ENCODE measurements at places on chromosomes 1 and 21.
A peak's percentile ranks its signal among the peaks of the same experiment; 100 is the strongest.

- DNase-seq: peak; percentile 69
These were observed 49.7 kb downstream of the APP start for GRCh38 chr21:26120828-26121227.

- DNase-seq: no peak
These were observed 1.3 kb downstream of the WLS start for GRCh38 chr1:68230901-68231626.

GRCh38 chr1:219179293-219179692 lies 5.6 kb downstream of the LYPLAL1 start:
- DNase-seq: peak; percentile 67

- DNase-seq: peak; percentile 9
These were observed 932 bp upstream of the FCRLA start for GRCh38 chr1:161706113-161706481.

- no peak for DNase-seq
These were observed 372.6 kb downstream of the RPS6KC1 start for GRCh38 chr1:213423605-213424004.

DNA sequence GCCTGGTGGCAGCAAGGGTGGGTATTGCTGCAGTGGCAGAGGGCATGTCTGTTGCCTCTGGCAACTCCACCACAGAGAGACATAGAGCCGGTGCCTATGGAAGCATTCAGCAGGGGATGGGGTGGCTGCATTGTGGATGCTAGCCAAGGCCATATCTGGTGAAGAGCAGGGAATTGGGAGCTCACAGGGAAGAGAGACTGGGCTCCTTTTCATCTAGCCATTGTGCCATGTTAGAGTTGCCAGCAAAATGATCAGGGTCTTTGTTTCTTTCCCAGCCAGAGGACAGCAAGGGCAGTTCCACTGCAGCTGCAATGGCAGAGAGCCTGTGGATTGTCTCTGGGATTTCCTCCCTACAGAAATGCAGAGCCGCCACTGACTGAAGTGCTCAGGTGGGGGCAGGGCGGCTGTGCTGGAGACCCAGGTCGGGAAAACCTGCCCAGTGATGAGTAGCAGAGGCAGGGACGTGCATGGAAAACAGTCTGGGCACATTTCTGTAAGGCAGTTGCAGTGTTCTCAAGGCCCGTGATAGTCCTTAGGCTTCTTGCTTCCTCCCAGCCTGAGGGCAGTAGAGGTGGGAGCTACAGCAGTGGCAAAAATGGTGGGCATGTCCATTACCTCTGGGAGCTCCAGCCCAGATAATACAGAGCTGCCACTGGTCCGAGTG lies 40.2 kb upstream of the CYP4X1 start:
- DNase-seq: no peak

DNA sequence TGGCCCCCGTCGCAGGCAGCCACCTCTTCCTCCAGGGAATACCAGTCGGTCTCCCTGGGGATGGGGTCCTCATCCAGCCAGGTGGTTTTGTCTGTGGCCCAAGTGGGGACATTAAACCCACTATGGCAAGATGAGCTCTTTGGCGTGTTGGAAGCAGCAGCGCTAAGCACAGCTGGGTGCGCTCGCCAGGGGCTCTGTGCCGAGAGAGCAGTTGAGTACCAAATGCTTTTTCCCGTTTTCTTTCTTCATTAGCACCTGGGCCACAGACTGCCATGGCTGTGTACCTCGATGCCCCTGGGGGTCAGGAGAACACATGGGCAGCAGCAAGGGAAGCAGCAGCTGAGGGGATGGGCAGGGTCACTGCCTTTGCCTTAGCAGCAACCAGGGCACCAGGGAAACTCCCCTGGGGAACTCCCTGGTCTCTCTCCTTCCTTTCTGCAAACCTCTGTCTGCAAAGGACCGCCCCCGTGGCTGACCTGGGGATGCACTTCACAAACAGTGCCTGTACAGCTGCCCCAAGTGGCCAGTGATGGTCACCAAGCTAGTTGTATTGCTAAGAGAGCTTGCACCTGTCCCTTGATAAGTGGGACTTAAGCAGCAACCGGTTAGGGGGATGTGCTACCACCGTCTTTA lies 31.1 kb downstream of the EDARADD start:
- DNase-seq: no peak

GRCh38 chr1:179591253-179591591 lies 410 bp upstream of the TDRD5 start:
- DNase-seq: no peak

DNA sequence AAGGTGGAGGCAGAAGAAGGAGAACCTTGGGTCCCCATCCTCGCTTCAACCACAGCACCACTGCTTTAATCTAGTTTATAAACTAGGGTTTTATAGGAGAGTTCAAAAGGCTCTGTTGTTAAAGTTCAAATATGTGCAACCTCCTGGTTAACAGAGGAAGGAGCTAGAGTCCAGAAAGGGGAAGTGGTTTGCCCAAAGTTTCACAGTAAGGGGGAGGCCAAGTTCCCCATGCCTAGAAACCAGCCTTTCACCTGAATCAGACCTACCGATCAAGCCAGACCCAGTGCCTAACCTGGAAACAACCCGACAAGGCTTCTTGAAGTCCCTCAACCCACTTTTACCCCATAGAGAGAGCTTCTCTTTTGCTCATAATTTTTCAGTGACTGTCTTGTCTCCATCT lies 106.5 kb downstream of the PLPP3 start:
- DNase-seq: no peak

GRCh38 chr1:11481019-11481418 lies 2.1 kb downstream of the DISP3 start:
- DNase-seq: no peak

GRCh38 chr1:171344473-171344820 lies 30.5 kb downstream of the FMO4 start:
- no peak for DNase-seq

GRCh38 chr1:1086911-1087341 lies 12.8 kb upstream of the RNF223 start:
- no peak for DNase-seq

- DNase-seq: no peak
These were observed 409.9 kb upstream of the ESRRG start for GRCh38 chr1:217133092-217133491.

DNA sequence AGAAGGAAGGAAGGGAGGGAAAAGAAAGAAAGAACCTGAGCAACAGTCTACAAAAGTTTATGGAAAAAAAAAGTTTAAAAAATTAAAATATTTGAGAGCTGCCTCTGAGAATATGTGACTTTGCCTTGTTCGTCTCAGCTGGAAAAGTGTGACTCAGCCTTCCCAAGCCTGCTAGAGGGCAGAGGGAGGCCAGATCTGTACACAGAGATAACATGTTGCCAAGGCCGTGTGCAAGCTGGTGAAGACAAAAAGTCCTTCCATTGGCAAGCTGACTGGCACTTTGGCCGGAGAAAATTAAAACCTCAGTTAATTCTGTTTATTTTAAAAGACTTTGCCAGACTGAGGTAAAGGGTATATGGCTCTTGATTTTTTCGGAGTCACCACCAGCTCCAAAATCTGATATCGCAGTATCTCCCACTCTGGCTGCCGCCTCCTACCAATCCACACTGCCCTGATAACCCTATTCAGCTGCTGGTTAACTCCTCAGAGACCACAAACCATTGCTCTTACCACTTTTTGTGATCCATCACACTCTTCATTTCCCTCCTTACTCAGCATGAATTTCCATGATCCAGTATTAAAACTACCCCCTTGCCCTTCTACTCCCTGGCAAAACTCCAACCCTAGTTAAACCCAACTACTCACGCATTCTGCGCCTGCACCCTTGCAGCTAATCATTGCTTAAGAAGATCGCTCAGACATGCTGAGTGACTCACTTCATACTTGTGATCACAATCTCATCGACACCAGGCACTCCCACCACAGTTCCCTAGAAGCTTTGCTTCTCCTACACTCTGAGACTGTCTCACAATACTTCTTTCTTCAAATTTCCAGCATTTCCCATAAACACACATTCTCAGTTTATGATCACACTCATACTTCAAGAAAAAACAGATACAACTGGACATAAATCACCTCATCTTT lies 5.7 kb upstream of the PPP1R15B start:
- peak; percentile 99 for DNase-seq

GRCh38 chr1:167184081-167184480 lies 36.6 kb upstream of the POU2F1 start:
- no peak for DNase-seq

DNA sequence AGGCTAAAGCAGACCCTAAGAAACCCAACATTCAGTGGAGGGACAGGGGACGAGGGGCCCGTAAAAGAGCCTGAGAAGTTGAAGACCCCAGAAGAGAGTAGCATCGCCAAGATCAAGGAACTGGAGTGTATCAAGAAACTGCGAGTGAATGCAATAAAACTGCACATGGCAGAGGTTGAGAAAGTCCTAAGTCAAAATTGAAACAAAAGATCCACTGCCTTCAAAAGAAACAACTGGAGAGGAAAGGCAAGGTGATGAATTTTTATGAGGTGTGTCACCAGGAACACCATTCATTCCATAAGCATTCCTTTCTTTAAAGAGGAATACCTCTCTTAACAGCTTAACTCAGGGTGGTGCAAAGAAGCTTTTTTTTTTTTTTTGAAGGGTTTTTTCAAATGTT lies 38.3 kb upstream of the ADORA3 start:
- DNase-seq: peak; percentile 28

- DNase-seq: no peak
These were observed 107.3 kb downstream of the TOMM20 start for GRCh38 chr1:235021321-235021720.

GRCh38 chr1:162861101-162861500 lies at the start of gene CCDC190:
Gene CCDC190, minus strand, starts transcription at chr1:162861175. Its CDS starts 1,529 bp downstream, at chr1:162859646.
- DNase-seq: no peak

- no peak for DNase-seq
These were observed 49.7 kb upstream of the LMO4 start for GRCh38 chr1:87278825-87279535.

GRCh38 chr21:42666925-42667324 lies 13.5 kb downstream of the PDE9A start:
- DNase-seq: no peak

DNA sequence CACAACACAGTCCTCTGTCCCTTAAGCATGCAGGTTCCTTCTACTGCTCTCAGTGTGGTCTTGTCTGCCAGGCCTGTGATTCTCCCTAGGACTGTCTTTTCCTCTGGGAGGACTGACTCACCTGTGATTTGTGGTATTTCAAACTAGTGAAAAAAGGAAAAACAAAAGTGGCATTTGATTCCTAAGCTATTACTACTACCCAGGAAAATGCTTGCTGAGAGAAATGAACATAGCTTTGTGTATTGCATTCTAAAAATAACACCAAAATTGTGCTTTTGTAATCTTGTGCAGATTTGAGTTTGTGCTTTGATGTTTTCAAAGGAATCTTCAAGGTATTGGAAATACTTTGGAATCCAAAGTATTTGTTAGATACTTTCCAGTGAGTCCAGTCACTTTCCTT lies 57.0 kb downstream of the GPR161 start:
- peak; percentile 55 for DNase-seq

DNA sequence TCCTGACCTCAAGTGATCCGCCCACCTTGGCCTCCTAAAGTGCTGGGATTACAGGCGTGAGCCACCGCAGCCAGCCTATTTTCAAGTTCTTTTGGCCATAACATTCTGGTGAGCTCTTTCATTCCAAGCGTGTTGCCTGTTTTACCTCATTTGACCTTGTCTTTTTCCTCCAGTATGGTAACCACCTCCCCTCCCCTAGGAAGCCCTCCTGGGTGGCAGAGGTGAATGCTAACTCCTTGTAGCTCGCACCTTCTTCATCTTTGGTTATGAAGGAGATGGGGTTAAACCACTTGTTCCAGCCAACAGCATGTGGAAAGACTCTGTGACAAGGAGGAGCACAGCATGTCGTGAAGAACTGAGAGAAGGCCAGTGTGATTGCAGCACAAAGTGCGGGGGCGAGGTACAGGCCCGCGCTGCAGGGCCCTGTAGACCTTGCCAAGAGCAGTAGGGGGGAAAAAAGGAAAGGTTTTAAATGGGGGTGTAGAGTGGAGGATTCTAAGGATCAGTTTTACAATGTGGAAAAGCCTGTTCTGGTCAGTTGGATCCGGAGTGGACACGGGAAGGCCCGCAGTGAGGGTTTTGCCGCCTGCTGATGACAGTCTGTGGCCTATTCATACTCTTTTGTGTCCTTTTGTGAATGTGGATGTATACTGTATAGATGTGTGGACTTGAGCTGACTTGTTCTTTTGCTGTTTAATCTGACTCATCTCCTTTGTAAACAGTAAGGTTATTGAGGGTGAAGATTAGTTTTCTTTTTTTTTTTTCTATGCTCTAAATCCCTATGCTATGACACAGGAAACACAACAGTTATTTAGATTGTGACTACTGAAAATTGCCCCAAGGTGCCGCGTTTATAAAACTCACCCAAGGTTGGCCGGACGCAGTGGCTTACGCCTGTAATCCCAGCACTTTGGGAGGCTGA lies 7.5 kb upstream of the ZNF436 start:
- DNase-seq: peak; percentile 89

- peak; percentile 71 for DNase-seq
These were observed 2.2 kb upstream of the FRRS1 start for GRCh38 chr1:99768524-99769245.

DNA sequence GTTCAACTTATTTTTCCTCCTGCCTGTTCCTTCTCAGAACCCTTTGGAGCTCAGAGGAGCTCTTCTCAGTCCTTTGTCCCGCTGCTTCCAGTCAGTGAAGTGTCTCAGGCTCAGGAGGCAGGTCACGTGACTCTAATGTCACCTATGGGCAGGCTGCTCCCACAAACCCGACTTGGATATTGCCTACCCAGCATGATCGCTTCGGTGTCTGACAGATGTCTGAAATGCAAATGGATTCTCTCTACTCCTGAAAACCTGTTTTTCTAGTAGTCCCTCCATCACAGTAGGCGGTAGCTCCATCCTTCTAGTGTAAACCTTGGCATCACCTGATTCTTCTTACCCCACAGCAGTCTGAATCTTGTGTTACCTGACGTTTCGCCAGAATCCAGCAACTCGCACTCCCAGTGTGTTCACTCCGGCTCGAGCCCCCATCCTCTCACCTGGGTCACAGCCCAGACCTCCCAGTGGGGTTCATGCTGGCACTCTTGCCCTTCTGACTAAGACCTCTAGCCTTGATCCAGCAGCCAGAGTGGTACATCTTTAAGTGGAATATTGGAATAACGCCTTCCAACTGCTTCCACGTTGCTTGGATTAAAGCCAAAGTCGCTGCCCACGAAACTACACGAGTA lies 5.4 kb downstream of the PADI6 start:
- DNase-seq: no peak

GRCh38 chr1:86849756-86850155 lies 64.2 kb downstream of the SELENOF start:
- no peak for DNase-seq

DNA sequence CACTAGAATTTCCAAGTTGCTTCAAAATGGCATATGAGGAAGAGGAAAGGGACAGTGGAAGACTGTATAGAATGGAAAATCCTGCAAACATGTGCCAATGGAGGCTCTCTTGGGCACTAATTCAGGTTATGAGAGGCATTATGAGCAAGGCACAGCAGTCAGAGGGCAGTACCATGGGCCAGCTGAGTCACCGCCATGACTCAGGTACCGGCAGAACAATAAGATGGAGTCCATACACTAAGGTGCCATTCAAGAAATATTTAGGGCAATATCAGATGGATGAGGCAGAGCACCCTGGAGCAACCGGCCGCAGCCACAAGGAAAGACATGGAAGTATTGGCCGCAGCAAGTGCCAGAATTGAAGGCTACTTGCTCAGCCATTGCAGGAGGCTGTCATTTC lies 25.6 kb upstream of the VAV3 start:
- no peak for DNase-seq
